ENCODE measurements at places on chromosomes 16 and 17.

GRCh38 chr16:85835956-85836705 is 36.6 kb downstream of the COX4I1 start:
- no peak for DNase-seq

DNA sequence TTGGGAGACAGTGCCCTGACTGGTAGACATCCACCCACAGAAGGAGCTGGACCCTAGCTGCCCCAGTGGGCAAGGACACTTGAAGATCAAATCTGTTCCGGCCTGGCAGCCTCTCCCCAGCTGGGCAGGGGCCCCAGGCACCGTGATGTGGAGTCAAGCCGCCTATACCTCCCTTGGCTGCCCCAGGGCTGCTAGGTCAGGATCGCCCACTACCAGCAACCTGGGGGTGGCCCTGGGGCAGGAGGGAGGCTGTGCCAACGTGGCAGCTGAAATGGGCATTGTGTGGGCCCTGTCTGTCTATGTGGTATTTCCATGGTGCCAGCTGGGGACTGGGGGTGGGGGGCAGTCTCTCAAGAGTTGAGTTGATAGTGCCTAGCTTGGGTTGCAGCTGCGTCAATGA is 941 bp downstream of the PDK2 start:
- no peak for DNase-seq

- no peak for DNase-seq
Measured at GRCh38 chr16:69865701-69866100, 85.4 kb upstream of the CLEC18A start.

- DNase-seq = no peak
Measured at GRCh38 chr17:20999044-20999573, 43.7 kb downstream of the USP22 start.

- no peak for DNase-seq
Measured at GRCh38 chr17:79659376-79659775, 48.5 kb upstream of the RBFOX3 start.

DNA sequence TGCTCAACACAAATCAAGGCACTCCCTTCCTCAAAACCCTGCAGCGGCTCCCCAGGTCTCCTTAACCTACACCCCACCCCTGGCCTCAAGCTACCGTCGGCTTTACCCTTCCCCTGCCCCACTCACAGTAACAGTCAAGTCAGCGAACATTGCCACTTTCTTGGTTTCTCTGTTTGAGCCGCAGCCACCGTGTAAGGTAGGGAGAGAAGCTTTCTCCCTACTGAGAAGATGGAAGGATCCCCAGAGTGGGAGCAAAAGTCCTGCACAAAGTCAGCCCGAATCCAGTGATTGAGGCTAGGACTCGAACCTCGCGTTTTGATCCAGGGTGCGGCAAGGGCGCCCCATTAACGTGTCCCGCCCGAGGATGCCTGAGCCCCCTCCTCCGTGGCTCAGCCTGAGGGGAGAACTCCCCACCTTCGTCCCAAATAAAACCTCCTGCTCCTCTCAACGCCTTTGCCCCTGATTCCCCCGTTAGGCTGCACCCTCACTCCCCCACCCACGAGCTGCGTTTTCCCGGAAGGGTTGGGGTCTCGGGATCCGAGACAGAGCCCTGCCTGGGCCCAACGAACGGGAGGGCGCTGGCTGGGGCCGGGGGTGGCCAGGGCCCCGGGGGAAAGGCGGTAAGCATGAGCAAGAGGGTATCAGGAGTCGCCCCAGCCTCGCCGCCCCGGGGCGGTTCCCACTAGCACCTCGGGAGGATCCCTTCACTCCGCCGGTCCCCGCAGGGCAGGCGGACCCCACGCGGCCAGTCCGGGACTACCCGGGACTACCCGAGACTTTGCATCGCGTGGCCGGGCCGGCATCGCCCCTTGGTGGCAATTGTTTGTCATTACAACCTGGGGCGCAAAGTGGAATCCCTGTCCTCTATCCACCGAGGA is 9.9 kb upstream of the NAGS start:
- no peak for DNase-seq

DNA sequence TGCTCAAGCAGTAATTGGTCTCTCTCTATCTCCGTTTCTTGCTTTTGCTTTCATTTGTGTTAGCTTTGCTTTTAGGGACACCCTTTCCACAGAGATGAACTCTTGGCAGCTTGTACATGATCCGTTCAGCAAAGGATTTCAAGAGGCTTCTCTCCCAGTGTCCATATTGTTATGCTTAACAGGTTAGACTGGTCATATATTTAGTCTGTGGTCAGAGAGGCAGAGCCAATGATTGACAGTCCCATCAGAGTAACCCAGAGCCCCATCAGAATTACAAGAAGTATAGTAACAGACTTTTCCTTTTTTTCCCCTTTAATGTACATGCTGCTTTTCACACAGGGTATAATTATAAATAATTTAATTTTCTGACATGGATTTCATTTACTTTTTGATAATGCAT is 34.4 kb downstream of the GDPD1 start:
- no peak for DNase-seq

DNA sequence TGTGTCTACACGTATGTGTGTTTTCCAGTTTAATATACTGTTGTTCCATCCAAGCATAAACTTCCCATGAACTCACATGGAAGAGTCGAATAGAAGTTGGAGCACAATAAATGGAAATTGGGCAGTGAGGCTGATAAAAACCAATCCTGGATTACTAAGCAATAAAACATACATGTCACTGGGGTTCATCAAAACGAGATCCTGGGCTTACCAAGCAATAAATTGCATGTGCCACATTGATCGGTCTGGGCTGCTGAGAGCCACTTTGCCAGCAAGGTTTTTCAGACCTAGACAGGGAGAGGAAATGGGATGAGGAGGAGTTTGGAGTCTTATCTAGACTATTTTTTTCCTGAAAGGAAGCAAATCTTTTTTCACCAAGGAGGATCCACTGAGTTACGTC is 322.3 kb upstream of the C16orf82 start:
- DNase-seq = no peak

DNA sequence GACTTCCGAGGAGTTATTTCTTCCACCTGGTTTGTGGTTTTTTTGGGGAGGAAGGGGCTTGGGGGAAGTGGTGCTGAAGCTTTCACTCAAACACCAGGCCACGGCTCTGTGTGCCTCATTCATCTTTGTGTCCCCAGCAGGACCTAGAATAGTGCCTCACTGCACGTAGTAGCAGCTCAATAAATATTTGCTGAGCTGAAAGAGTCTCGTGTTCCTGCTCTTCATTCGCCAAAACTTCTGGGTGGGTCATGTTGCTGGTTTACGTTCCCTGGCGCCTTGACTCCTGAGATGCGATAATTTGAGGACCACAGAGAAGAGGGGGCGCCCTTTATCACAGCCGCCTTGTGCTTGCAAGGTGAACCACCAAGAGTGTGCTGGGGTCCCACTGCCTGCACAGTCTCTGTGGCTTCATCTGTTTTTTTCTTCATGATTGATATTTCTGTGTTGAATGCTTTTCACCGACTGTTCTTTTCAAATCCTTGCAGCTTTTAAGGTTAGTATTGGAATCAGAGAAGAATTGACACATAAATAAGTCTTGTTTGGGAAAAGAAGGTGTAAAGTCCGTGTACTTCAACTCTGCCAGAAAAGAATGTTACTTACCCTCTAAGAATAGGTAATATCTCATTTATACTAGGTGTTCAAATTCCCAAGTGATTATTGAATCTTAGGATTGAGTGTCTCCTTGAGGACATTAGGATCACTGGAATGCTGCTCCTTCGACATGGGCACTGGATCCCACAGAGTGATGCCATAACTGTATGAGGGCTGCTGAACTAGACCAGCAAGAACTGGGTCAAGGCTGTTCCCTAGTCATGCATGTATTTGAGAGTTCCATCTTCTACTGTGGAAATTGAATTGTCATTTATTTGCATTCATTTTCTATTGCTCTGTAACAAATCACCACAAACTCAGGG is 92.7 kb upstream of the CLEC18A start:
- DNase-seq = no peak
